ENCODE measurements at places on chromosomes 4 and X.

DNA sequence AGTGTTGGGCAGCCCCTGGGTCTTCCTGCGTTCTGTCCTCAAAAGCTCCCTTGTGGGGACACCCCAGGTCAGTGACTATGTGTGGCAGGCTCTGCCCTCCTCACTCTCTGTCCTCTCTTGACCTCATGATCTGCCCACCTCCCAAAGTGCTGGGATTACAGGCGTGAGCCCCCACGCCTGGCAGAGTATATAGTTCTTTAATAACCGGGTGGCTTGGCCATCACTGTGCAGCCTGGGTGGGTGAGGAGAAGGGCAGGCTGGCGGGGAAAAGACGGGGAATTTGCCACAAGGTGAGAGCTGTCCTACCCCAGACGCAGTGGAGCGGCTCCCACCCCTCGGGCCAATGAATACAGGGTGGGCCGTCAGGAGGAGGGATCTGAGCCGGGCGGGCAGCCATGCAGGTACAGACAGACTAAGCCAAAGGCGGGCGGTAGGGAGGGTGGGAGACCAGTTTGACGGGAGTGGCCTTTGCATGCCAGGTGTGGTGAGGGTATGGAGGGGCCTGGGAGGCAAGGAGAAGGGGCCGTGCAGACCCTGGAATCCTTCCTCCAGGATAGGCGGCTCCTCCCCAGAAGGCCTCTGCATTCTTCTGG lies 2.5 kb downstream of the SH3BP2 start:
- DNase-seq, result no peak

DNA sequence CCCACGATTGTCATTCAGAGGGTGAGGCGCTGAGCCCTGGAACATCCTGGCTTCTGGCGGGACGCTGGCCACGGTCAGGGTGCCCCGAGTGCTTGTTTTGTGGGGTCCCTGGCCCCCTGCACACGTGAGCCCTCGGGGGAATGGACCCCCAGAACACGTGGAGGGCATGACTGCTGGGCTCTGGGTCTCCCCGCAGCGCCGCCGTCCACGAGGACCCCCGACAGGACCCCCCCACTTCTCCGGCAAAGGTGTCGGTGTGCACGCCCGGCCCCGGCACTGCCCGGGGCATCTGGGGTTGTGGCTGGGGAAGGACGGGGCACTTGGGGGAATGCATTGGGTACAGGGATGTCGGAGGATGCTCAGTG lies 13.9 kb upstream of the GTPBP6 start:
- no peak for DNase-seq

DNA sequence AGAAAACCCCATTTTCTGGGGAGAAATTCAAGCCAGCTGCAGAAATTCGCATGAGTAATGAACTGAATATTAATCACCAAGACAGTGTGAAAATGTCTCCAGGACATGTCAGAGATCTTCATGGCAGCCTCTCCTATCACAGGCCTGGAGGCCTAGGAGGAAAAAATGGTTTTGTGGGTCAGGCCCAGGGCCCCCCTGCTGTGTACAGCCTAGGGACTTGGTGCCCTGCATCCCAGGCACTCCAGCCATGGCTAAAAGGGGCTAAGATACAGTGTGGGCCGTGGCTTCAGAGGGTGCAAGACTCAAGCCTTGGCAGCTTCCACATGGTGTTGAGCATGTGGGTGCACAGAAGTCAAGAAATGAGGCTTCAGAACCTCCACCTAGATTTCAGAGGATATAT lies 185.9 kb upstream of the GATB start:
- no peak for DNase-seq

DNA sequence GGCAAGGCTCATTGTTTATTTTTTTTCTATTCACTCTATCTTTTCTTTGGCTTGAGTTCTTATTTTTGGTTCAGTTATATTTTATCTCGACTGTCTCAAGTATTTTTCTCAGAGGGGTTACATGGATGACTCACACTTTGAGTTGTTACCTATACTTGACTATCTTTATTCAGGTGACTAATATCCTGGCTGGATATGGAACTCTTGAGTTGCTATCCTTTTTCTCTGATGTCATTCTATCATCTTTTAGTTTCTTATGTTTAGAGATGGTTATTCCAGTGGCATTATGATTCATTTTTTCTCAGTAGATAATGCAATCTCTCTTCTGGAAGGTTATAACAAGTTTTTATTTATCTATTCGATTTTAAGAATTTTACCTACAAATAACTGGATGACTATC lies 117.9 kb downstream of the COX18 start:
- no peak for DNase-seq

- DNase-seq, result no peak
Observed at GRCh38 chrX:5431823-5432222, 796.8 kb downstream of the NLGN4X start.

- no peak for DNase-seq
Observed at GRCh38 chr4:158572608-158573007, 50.9 kb downstream of the RXFP1 start.

- DNase-seq, result no peak
Observed at GRCh38 chr4:185640811-185641675, 105.7 kb upstream of the PDLIM3 start.

- DNase-seq, result no peak
Observed at GRCh38 chr4:185894481-185894880, 82.5 kb upstream of the SORBS2 start.

DNA sequence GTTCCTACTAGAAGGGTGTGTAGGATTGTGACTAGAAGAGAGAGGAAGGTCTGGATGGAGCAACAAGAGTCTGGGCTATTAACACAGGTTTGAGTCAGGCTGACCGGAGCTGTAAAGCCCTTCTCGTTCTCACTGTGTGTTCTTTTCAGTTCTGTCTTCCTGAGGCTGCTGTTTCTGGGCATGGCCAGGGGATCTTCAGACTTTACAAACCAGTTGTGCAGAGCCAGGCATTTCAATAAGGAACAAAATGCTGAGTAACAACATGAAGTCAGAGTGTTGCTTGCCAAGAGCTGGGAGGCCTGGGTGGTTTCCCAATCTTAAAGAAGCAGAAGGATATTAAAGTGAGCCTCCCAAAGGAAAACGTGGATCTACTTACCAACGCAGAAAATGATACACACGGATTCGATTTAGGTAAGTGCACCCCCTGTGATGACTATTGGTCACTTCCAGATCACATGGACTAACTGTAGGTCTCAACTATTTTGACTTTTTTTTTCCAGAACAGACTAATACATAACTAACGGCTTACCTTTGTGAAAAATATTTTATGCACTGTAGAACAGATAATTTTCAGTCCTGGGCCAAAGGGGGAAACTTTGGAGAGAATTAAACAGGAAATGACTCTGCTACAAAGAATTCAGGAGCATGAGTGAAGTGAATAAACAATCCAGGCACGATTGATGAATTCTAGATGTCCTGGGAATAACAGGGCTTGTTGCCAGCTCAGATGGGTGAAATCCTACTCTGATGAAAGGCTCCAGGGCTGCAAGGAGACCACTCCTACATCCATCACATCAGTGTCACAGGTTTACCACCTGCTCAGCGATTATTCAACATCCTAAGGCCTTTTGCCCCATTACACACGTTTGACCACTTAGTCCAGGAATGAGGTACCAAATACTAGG lies 94.5 kb downstream of the ANXA3 start:
- DNase-seq, result no peak

DNA sequence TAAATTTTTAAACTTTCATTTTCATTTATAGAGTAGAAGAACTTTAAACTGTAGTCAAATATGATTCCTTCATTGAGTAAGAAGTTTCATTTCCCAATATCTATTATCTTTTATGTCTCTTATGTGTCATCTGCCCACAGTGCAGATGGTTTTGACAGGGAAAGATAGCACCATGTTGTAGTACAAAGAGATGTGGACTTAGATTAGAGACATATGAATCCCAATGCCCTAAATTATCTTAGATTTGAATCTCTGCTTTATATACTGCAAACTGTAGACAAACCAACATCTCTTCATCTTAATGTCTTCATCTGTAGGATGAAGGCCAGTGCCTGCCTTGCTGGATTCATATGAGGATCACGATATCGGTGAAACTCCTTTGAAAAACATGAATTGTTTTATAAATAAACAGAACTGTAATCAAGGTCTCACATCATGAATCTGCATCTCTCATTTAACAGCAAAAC lies 217.5 kb downstream of the BANK1 start:
- peak; percentile 42 for DNase-seq

GRCh38 chr4:101555341-101555880 lies 208.1 kb upstream of the PPP3CA start:
- no peak for DNase-seq

- DNase-seq, result no peak
Observed at GRCh38 chr4:157706155-157706554, 466.7 kb downstream of the GASK1B start.

- DNase-seq, result no peak
Observed at GRCh38 chrX:29841750-29842149, 373.6 kb upstream of the MAGEB2 start.

DNA sequence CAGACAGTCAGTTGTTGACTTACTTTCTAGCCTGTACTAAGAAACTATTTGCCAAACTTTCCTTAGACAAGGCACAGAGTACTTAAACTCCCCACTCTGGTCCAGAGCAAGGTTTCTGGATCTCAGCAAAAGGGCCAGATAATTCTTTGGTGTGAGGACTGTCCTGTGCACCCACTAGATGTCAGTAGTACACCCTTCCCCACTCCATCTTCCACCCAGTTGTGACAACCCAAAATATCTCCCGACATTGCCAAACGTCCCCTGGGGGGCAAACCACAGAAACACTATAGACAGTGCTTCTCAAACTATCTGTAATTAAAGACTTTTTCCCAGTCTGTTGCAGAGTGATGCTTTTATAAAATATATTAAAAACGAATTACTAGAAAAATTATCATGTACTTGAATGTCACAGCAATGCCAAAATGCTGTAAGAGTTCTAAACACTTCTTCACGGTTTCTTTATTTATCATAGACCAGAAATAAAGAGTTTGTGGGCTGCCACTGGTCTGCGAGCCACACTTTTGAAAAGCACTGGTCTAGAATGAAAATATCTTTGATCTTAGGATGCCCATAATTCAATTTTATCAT lies 203.5 kb downstream of the PRDM5 start:
- DNase-seq, result no peak

DNA sequence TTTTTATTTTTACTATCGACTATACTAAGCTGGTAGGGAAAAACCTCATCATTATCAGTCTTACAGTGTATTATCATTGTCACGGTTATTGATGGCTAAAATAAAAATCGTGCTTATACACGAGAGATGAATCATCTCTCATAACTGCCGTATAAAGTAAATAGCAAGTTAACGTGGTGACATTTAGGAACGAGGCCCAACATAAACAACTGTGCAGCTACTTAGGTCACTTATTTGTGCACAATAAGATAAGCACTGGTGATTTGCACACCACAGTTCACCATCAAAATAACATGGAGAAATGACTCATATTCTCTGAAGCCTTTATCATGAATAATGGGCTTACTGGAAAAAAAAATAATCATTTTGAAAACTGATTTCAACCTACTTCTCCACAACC lies 482.0 kb upstream of the TENM3 start:
- no peak for DNase-seq

- DNase-seq, result no peak
Observed at GRCh38 chrX:97897998-97898397, 1014.3 kb downstream of the RPA4 start.

- DNase-seq, result no peak
Observed at GRCh38 chr4:155956461-155956860, 2.8 kb upstream of the CTSO start.

DNA sequence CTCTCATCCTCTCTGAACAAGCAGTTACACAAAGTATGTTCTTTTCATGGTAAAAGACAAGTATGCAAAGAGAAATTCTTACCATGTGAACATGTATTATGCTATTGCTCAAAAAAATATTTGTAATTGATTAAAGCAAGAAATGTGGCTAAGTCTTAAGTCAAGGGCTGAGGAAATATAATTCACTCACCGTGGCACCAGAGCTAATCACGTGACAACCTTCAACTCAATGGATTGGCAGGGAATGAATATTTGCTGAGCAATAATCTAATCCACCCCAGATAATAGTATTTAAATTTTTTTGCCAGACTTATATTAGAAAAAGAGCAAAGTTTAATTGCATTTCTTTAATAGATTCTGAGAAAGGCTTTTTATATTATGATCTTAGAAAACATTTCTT lies 310.2 kb downstream of the HS3ST1 start:
- DNase-seq, result no peak

DNA sequence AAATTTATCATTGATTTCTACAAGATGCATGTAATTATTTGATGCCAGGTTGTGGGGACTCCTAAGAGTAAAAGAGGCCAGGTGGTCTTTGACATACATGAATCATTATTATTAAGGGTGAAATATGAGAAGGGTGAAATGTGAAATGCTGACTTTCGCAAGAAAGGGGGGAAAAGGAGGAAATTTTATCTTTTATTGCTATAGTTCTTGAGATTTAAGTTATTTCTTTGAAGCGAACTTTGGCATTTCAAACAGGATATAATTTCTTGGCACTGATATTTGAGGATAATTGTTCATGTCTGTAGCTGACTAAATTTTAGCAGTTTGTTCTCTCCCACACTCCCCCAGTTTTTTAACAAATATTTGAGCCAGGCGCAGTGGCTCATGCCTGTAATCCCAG lies 80.1 kb downstream of the TMEM131L start:
- no peak for DNase-seq

DNA sequence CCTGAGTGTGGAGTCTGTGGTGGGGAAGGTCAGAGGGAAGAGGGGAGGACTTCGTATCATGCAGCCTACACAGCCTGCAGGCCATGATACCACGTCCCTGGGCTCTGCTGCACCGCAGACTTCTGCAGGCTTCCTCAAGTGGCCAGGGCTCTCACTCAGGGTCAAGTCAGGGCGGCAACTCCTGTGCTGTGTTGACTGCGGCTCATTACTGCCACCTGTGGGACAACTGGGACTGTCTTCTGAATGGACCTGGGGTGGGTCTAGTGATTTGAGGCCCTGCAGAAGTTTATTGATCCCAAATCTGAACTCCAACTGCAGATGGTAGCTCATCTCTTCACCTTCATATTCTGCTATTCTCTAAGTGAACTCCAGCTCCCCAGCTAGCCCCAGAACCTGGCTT lies 167.1 kb downstream of the NSUN7 start:
- no peak for DNase-seq

GRCh38 chr4:15159477-15160019 lies 157.3 kb downstream of the CPEB2 start:
- DNase-seq, result no peak

DNA sequence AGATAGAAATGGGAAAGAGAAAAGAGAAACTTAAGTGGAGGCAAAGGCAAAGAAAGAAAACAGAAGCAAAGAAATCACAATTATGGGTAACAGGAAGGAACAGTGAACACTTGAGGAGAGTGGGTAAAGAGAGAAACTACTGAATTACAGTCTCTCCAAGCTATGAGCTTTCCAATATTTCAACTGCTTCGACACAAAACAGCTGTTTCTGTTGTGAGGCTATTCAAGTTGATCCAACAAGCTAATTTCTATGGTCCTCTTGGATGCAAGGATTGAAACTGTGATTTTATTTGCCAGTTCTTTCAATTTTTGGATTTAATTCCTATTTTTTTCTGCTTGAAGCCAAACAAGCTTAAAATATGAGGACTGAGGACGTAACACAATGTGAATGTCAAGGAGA lies 80.5 kb upstream of the ADGRA3 start:
- no peak for DNase-seq

DNA sequence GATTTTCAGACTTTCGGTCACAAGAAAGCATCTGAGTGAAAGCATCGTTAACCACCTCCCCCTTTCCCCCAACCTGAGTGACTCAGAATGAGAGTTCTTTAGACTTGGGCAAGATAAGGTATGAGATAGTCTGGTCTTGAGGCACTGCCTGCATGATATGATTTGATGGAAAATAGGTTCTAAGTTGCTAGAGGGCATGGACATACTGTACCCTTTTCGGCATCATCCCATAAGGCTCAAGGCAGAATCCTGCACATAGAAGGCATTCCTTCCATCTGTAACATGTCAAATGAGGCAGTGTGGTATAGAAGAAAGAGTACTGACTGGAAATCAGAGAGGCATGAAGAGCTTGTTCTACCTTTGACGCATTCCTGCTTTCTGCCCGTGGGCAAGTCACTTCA lies 16.8 kb upstream of the AMOT start:
- DNase-seq, result peak; percentile 36
